ENCODE measurements at places on chromosomes 12 and 14.
A peak's percentile ranks its signal among the peaks of the same experiment; 100 is the strongest.

- no peak for DNase-seq
These were observed 73.3 kb upstream of the PLEKHG7 start for GRCh38 chr12:92629349-92630065.

GRCh38 chr12:76871742-76872141, 7.1 kb downstream of the CSRP2 start:
- DNase-seq, result no peak

DNA sequence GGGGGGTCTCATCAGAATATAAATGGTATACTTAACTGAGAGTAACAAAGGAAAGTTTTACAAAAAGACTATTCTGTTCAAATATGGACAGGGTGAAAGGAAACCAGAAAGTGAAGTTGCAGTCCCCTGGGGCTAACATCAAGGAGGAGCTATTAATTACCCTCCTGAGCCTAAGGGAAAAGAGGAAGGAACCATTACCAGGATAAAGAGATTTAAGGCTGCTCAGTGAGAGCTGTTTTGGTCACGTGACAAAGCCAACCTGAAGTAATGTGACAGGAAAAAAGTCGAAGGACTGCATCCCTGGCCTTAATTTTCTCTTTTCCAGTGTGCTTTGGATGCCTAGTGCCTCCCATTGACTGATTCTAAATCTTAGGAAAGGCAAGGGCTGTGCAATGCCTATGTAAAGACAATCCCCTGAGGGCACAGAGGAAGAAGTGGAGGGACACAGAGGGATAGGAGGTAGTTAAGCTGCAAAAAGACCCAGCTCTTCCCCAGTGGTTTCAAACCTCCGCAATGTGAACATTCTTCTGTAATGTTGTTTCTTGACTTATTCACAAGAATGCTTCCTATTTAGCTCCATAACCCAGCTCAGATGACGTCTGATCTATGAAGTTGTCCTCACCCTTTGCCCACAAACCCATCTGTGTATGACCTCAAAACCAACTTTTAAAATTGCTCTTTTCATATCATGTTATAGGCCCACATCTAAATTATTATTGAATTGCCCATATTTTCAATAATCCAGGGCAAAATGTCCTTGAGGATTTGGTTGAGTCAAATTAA, 187.7 kb upstream of the DCN start:
- DNase-seq, result no peak

DNA sequence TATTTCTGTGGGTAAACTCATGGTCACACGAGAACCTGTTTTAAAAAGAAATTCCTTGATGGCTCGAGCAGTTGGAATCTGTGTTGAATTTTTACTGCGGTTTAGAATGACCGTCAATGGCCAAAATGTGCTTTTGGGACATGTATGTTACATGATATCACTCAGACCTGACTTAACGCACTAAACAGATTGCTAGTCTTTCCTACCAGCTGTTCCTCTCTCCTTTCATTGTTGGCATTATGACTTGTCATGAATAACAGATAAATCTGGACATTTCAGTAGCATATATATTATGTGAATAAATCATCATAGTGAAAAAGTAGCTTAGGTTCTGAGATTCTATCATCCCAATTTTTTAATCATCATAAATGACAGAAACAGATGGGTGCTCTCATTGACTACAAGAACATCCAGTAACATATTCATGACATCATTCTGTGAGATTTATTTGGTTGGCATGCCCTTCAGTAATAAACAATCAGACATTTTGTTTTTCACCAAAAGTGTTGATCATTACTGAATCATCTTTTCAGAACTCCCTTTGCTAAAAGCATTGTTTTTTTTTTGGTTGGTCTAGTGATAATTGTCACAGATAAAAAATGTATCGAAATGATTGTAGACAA, 57.9 kb upstream of the NAV3 start:
- no peak for DNase-seq

GRCh38 chr14:76810953-76811400, 1.7 kb downstream of the ANGEL1 start:
- DNase-seq, result peak; percentile 48
